ENCODE measurements at places on chromosomes 2 and 18.

DNA sequence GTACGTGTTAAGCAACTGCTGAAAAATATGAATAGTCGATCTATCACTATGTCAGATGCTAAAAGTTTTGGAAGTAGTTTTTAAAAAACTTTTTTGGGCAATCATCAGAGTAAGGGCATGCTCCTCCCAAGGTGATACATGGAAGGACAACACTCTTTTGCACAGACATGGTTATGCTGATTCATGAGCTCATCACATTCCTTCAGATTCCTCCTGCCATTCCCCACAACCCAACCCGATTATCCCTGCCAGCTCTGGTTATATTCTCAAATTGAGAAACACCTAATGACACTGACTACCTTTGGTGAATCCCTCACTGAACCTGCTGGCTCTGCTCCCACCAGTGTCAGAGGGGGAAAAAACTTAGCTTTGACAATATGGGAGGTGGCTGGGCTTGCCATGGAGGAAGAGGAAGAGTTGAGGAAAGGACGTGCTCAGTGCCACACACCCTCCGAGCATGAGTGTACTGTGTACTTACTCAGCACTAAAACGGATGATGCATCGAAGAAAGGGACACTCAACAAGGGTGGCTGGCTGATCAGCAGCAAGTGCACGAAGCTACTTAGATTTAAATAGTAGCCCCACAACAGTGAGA lies 83.9 kb upstream of the RNU4ATAC start:
- DNase-seq = no peak

DNA sequence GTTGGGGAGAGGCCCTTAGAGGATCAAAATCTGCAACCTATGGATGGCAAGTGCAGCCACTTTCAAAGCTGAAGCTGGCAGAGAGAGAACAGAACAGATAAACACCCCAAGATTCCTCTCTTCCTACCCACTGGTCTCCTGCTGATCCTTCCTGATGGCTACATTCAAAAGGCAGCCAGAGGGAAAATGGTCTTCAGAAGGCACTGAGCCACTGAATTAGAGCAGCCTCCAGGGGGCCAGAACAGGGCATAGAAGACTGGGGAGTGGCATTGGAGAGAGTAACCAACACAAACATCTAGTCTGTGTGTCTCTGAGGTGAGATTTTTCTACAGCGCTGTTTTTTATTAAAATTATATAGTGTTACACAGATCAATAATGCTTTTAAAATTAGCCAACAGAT lies 432.6 kb downstream of the PARD3B start:
- no peak for DNase-seq

DNA sequence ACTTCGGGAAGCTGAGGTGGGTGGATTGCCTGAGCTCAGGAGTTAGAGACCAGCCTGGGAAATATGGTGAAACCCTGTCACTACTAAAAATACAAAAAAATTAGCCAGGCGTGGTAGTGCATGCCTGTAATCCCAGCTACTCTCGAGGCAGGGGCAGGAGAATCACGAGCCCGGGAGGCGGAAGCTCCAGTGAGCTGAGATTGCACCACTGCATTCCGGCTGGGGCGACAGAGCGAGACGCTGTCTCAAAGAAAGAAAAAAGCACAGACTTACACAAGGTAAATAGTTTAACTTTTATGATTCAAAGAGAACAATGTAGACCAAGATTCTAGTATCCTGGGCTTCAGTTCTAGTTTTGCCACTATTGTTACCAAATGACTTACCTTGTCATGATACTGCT lies 37.4 kb downstream of the NCKAP1 start:
- no peak for DNase-seq

DNA sequence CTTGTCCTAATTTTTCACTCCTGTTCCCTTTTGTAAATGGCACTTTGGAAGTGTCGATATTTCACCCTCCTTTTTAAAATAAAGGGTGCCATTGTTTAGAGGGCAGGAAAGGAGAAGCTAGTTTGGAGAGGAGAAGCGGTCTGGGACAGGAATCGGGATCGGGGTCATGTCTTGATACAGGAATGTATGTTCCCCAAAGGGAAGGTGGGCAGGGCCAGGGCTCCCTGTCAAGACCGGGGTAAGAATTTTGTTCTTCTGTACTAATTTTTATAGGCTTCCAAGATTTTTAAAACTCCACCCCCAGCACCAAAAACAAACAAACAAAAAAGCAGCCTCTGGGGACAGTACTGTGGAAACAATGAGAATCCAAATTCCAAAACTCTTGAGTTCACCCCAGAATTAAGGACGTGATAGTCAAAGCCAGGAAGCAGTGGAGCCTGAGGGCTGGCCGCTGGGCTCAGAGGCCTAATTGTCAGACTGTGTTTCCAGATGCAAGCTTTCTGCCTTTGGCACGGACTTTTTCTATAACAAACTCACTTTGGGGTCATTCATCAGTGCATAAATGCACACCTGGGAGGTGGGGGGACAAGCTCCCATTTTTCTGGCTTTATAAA lies 250.4 kb upstream of the SIX2 start:
- no peak for DNase-seq
